ENCODE measurements at places on chromosomes 11 and 22.

DNA sequence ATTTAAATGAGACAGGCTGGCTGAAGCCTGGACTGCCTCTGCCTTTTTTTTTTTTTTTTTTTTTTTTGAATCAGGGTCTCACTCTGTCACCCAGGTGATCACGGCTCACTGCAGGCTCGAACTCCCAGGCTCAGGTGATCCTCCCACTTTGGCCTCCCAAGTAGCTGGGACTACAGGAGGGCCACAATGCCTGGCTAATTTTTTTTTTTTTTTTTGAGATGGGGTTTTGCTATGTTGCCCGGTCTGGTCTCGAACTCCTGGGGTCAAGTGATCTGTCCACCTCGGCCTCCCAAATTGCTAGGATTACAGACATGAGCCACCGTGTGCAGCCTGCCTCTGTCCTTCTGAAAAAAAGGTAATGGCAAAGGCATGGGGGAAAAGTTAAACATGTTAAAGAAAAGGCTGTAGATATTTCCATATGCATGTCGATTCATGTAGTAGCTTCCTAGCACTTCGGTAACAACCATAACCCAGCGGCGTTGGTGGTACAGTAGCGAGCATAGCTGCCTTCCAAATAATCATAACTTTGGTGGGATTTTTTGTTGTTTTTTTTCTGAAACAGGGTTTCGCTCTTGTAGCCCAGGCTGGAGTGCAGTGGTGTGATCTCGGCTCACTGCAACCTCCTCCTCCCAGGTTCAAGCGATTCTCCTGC is 48.8 kb downstream of the MCHR1 start:
- no peak for DNase-seq

DNA sequence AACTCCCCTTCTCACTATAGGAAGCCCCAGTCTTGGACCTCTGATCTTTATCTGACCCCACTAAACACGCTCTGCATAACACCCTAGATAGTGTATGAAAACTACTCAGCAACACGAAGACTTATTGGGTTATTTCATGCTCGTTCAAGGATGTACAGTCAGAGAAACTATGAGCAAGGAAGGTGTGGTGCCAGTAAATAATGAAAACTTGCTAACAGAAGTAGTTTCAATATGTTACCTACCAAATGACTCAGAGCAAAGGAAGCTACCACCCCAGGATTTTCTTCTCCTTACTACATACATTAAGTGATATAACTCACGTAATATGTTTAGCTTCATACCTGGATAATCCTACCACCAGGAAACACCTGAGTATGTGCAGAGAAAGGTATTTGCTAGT is 25.9 kb upstream of the LYVE1 start:
- no peak for DNase-seq

- no peak for DNase-seq
These were observed 49.2 kb upstream of the POU2AF1 start for GRCh38 chr11:111428113-111428876.

DNA sequence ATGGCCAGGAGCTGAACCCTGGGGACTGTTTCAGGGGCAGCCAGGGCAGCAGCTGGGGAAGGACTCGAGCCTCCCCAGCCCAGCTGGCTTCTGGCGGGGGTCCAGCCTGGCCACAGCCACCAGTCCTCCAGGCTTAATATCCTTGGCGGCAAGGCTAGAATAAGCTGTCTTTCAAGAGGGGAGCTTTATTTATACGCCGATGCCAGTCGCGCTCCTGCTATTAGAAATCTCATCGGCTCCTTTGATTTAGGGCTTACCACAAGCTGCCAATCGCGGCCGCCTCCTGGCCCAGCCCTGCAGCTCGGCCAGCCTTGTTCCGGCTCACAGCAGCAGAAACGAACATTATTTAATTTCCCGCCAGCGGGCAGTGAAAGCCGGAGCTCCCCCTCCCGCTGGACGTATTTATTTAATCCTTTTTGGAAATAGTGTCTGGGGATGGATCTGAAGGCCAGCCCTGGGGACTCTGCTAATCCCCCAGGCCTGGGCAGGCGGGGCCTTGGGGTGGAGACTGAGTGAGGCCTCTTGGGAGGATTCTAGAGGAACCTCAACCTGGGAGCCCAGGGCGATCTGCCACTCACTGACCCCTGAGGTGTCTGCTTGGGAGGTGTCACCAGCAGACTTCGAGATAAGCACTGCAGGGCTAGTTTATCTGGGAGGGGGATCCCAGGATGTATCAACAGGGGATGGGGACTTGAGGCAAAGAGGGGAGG is 363.1 kb downstream of the MN1 start:
- peak; percentile 73 for DNase-seq

GRCh38 chr11:65642014-65642671 is 4.2 kb downstream of the SIPA1 start:
- DNase-seq: no peak

- DNase-seq: no peak
These were observed 69.3 kb downstream of the LRP5 start for GRCh38 chr11:68381716-68382115.

- DNase-seq: no peak
These were observed at the start of gene TBX1 for GRCh38 chr22:19760058-19760950. TSS of gene TBX1 (plus strand) at chr22:19760778. CDS start at chr22:19760844, 66 bp downstream.

- DNase-seq: no peak
These were observed 26.0 kb downstream of the CELSR1 start for GRCh38 chr22:46511151-46512038.

DNA sequence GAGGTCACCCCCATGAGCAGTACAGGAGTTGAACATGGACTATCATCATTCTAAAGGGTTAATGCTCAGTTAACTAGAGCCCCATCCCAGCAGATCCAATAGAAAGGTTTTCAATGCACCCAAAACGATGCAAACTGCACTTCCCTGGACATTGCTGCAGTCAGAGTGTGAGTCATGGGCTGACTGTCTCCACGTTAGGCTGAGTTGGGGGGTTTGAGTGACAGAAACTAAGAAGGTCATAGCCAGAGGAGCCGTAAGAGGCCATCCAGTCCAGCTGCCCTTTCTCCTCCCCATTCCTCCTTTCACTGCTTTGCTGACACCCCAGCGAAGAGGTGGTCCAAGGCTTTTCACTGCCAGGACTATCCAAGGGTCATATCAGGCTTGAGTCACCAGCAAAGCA is 10.5 kb upstream of the OR2AT4 start:
- no peak for DNase-seq

Measured in stomach (tissue), 19 donors.